ENCODE measurements at places on chromosomes 6 and 20. TPM values are rescaled to one million over a fixed set of nuclear protein-coding genes. Genes with fewer than 3 reads are reported as not detected.

ADGB gene
- total RNA-seq, result not detected

KCNK17 gene
- not detected for total RNA-seq

DUSP15 gene
- not detected for total RNA-seq

C20orf202 gene
- total RNA-seq, result not detected

THEMIS gene
- 58.0 TPM for total RNA-seq

SLC22A7 gene
- not detected for total RNA-seq

SALL4 gene
- total RNA-seq, result 0.12 TPM

ACTR5 gene
- 9.6 TPM for total RNA-seq

BNIP5 gene
- total RNA-seq, result not detected

HLA-DPA1 gene
- 201 TPM for total RNA-seq

WFDC10B gene
- not detected for total RNA-seq

DLGAP4 gene
- 51.8 TPM for total RNA-seq

SIRPG gene
- total RNA-seq, result 70.7 TPM

HTR1B gene
- not detected for total RNA-seq

TMC2 gene
- not detected for total RNA-seq

MAP7 gene
- 1.4 TPM for total RNA-seq

Data from T-helper 1 cell treated with Interleukin-12 subunit alpha and Interleukin-12 subunit beta and Interleukin-4 antibody, amounts not matched to agents 30 ng/mL and 1 ng/mL, for 36 hours (primary cell).